ENCODE measurements at places on chromosomes 5 and 9.

DNA sequence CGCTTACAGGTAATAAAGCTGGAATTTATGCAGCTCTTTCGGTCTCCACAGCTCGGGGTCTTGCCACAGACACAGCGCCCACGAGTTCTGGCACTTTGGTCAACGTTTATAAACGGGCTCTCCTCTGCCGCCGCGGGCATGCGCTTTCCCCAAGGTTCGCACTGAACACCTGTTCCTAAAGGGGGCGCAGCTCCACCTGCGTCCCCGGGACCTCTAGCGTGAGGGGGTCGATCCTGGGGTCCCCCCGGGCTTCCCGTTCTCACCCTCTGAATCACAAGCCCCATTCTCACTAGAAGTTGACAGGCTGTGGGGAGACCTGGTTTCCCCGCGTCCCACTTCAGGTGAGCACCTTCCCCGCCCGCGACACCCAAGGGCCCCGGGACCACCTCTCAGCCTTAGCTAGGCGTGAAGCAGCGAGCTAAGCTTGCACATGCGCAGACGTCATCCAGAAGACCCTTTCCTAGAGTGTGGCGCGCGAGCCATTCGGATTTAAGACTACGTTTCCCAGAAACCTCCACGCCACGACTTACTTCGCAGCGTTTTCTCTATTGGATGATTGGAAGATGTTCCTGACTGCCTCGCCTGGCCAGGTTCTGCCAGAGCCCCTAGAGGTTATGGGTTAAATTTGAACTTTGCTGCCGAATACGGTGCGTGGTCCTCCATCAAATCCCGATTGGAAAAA is 21.3 kb upstream of the ZNF782 start:
- no peak for DNase-seq

- DNase-seq = no peak
Observed at GRCh38 chr9:132698989-132699388, 28.7 kb downstream of the GTF3C4 start.

GRCh38 chr9:35577486-35577885 is 27.6 kb upstream of the TESK1 start:
- no peak for DNase-seq

GRCh38 chr5:150846654-150847333 is 473 bp downstream of the IRGM start:
- DNase-seq = peak; percentile 21

- DNase-seq = no peak
Observed at GRCh38 chr9:4101667-4102066, 198.2 kb downstream of the GLIS3 start.

Measured in effector CD8-positive, alpha-beta T cell (primary cell).